ENCODE measurements at places on chromosomes 3 and 15.

- DNase-seq = peak; percentile 88
These were observed at the start of gene ALG3 for GRCh38 chr3:184248454-184249411. Gene ALG3 (minus strand): TSS chr3:184248962. CDS start chr3:184248940, 22 bp downstream.

- DNase-seq = no peak
These were observed 945.7 kb downstream of the SQOR start for GRCh38 chr15:46580487-46580886.

DNA sequence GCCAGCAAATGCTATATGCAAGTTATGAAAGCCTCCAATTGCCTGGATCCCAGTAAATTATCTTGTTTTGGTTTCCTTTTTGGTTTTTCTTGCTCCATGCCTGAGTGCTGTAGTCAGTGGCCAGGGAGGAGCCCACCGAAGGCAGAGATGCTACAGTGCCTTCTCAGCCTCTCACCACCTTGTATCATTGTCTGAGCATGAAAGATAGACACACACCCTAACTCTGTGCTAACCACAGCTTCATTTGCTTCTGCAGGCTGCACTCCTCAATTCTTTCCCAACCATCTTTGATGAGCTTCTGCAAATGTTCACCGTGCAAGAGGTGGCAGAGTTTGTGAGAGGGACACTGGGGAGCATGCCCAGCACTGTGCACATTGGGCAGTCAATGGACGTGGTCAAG, 114.5 kb upstream of the MANF start:
- DNase-seq = no peak

GRCh38 chr3:41498847-41499246, 299.5 kb downstream of the CTNNB1 start:
- DNase-seq = no peak

GRCh38 chr15:83853232-83853631, 199.3 kb downstream of the ADAMTSL3 start:
- no peak for DNase-seq

DNA sequence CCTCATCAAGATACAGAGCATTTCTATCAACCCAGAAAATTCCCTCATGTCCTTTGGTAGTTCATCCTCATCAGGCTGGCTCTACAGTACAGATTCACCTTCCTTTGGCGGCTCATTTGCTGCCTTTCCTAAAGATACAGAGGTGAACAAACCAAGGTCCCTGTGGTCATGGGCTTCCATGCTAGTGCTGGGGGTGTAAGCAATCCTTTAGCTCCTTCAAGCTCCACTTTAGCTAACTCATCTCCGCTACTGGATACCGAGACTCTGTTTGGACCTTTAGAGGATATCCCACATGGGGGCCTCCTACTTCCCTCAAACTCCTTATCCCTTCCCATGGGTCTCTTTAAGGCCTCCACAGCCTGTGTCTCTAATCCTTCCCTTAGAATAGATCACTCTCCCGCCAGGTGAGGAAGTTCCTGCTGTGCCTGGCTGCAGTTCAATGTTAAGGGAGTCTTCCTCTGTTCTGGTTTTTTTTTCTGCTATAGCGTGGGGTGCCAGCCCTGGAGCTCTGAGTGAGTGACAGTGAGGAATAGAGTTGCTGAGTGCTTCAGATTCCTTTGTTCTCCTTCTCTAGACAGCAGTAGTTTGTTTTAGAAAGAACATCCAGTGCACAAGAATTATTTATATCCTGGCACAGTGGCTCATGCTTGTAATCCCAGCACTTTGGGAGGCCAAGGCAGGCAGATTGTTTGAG, 30.7 kb downstream of the CLEC3B start:
- no peak for DNase-seq

DNA sequence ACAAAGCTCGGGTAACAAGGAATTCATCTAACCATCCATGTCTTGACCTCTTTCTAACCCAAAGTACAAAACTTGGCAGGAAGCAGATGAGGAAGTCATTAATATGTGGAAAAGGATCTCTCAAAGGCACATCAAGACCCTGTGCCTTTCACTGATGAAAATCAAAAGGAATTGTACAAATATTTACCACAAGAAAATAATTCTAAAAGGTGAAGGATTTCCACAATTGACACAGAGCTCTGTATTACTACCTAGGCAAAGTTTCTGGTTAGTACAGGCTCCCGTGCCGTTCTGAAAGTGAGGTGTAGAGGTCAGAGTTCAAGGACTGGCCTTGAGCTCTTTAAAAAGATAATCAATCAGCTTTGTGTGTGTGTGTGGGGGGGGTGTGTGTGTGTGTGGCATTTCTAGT, 239.7 kb upstream of the ICE2 start:
- no peak for DNase-seq

DNA sequence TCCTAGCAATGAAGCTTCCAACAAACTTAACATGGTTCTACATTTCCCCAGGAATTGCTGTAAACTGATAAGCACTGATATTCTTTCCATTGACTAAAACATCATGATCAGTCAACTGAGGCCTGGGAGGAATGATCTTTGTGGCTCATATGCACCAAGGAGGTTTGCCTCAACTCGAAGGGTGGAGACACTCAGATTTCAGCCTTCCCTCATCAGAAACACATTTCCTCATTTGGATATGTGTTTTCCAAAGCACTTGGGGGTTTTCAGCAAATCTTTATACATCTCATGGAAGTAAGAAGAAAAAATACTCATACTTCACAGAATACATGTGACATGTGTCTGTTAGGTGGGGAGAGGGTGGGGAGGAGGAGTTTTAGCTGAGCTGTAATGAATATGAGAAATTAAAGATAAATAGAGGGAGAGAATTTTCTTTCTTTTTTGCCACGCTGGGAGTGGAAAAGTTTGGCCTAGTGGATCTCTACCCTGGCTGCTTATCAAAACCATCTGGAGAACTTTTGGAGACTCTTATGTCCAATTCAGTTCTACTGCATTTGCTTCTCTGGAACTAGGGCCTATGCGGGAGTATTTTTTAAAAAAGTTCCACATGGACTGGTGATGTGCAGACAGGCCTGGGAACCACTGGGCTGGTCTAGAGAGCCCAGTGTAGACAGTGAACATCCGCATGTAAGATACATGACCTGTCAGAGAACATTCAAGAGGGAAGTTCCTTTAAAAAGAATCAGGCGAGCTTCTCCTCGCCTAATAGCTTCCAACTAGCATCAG, 301.0 kb upstream of the ICE2 start:
- no peak for DNase-seq

DNA sequence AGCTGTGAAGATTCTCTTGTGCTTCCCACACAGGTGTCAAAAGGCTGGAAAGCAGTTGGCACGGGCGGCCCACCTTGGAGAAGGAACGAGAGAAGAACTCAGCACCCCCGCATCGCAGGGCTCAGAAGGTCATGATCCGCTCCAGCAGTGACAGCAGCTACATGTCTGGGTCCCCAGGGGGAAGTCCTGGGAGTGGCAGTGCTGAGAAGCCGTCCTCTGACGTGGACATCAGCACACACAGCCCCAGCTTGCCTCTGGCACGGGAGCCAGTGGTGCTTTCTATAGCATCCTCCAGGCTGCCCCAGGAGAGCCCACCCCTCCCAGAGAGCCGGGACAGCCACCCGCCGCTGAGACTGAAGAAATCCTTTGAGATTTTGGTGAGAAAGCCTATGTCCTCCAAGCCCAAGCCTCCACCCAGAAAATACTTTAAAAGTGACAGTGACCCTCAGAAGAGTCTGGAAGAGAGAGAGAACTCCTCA, 31.4 kb downstream of the STARD5 start:
- DNase-seq = peak; percentile 52

DNA sequence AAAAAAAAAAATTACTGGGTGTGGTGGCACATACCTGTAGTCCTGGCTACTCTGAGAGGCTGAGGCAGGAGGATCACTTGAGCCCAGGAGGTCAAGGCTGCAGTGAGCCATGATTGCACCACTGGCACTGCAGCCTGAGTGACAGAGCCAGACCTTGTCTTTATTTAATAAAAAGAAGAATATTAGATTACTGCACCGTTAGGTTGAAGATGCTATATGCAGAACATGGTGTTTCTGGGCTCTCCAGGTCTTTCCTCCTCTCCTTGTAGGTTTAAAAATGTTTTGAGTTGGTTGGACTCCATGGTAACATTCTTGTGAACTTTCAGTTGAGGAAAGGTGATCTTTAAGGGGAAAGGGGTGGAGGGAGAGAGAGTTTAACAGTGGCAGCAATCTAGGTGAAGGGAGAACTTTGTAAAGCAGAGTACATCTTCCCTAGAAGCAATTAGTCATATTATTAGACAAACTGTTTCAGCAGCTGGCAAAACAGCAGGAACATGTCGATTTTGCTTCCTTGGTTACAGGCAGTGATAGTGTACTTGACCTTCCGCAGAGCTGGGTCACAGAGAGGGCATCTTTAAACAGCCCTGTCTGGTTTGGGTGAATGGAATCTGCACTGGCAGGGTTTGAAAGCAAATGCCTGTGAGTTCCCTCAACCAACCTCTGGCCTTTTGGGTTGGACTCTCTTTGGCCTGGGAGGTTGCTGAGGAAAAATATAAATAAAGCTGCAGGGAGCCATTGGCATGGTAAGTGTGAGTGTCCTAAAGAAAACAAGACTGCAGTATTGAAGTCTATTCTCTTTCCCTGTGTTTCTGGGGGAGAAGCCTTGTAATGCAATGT, 42.8 kb downstream of the NR2C2 start:
- no peak for DNase-seq

DNA sequence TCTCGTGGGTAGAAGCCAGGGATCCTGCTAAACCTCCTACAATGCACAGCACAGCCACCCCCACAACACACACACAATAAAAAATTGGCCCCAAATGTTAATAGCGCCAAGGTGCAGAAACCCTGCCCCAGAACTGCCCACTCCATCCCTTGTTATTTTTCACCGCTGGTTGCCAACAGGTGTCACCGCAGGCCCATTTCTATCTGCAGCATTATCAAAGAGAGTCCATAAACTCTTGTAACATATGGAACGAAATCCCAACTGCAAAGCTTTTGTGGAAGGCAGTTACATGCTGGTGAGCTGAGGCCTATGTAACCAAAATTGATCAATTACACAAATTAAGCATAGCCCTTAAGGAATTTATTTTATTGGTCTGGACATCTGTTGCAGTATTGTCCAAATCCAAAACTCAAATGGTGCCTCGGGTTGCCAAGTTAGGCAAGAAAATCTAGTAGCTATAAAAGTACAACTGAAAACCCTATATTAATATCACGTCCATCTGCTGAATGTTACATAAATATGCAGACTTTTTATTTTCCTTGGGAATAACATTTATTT, 66.2 kb downstream of the SAMMSON start:
- no peak for DNase-seq

DNA sequence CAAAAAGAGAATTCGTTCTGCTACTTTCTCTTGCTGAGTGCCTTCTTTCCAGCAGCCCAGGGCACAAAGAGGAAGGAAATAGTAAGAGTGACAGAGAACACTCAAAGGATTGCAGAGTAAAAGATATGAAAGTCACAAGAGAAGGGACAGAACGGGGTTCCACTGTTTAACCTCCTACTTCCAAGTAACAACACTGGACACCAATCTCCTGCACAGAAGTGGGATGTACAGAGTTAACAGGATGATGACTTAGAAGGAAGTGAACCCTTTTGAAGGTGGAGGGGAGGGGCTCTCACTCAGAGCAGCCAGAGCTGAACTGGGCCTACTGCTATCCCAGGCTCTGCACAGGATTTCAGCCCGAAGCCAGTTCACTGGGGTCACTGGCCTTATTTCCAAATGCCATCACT, 130.1 kb upstream of the PRICKLE2 start:
- DNase-seq = no peak

GRCh38 chr3:111954228-111954990, 24.4 kb upstream of the ABHD10 start:
- no peak for DNase-seq

- no peak for DNase-seq
These were observed 981.9 kb downstream of the TUSC7 start for GRCh38 chr3:117691526-117691925.

DNA sequence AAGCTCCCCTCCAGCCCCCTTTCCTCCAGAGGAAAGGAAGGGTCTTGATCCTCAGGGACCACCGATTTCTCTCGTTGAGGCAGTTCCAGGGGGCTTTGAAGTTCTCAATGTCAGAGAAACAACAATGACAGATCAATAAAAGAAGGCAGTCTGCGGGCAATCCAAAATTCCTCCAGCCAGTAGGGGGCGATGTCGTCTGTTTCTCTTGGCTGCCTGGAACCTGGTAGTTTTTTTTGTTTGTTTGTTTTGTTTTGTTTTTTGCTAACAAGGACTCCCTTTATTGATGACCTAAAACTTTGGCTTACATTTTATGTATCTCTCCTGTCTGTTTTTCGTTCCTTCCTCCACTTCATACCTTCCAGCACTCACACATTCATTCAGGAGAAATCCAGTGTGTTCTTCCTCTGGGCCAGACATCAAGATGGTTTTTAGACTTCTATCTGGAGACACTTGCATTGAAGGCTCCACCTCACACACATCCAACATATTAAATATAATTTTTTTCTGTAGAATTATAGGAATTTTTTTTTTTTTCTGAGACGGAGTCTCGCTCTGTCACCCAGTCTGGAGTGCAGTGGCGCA, 276.6 kb downstream of the RPLP1 start:
- DNase-seq = peak; percentile 80

DNA sequence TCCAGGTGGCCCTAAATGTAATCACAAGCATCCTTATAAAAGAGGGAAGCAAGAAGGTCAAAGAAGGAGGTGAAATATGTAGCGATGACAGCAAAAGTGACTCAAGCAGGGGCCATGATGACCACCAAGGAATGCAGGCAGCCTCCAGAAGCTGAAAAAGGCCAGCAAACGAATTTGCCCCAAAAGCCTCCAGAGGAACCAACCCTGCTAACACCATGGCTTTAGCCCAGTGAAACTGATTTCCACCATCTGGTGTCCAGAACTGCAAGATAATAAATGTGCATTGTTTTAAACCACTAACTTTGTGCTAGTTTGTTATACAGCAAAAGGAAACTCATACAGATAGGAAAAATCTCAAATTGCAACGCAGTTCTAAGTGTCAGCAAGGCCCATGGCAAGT, 23.0 kb upstream of the RBSN start:
- DNase-seq = no peak
